ENCODE measurements at places on chromosomes 3 and 15.

- DNase-seq: no peak
These were observed 58.5 kb downstream of the TGFBR2 start for GRCh38 chr3:30664884-30665283.

DNA sequence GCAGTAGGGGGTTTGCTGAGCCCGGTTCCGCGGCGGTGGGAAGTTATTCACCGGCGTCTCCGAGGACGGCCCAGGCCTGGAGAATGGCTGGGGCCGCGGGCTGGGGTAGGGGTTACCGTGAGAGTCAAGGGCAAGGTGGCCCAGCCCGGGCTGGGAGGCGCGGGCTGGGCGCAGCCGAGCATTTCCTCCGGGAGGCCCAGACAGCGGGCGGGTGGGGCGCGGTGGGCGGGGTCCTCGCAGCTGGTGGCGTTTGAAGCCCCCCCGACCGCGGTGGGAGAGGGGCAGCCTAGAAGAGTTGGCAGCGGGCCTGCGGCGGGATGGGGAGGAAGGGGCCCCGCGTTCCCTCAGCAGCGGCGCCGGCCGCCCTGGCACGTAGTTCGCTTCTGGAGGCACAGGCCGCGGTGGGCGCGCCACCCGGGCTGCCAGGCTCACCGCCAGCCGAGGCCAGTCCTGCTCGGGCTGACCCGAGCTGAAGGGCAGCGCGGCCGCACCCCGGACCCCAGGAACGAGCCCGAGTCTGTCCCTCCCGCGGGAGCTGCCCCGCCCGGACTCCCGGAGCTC lies 960 bp upstream of the KLF13 start:
- DNase-seq: no peak

DNA sequence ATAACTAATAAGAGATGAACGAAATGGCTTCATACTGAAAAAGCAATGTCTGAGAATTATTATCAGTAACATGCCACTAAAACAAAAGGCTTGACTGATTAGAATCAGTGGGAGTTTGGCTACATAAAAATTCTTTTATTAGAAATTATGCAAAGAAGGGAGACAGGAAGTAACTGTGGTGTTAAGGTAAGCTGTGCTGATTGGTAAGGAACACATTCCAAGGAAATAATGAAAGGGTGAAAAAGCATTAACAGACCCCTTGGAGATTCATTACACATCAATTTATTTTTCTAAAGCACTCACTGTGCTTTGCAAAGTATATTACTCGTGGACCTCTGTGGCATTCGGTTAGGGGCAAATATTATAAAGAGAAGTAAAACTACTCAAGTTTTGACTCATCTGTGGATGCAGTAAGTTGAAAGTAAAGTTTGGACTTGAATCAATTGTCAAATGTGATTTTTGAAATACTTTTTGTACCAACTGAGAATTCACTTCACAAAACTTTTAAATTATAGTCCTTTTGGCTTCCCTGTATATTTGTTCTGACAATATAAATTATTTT lies 176.1 kb upstream of the ZPLD1 start:
- no peak for DNase-seq

DNA sequence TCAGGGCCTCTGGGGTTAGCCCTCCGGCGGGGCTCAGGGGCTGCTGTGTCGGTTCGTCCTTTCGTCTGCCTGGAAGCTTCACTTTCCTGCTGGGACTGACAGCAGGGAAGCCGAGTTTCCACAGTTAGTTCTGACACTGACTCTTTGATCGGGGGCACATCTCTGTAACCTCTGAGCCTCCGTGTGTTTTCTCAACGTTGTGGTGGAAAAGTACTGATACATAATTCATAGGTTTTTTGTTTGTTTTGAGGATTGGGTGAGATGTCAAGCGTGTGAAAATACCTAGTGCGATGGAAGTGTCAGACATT lies 481 bp downstream of the AP4E1 start:
- no peak for DNase-seq

DNA sequence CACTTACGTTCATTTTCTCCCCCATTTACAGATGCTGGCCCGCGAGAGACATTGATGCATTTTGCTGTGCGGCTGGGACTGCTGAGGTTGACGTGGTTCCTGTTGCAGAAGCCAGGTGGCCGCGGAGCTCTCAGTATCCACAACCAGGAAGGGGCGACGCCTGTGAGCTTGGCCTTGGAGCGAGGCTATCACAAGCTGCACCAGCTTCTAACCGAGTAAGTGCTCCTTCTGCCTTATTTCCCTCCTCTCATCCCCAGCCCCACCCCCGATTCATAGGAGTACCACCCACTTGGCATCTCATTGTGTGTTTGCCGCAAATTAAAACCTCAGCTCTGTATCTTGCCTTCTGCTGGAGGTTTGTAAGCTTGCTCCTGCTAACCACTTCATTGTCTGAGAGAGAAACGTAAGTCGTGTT lies 163.3 kb downstream of the AKAP13 start:
- DNase-seq: no peak

DNA sequence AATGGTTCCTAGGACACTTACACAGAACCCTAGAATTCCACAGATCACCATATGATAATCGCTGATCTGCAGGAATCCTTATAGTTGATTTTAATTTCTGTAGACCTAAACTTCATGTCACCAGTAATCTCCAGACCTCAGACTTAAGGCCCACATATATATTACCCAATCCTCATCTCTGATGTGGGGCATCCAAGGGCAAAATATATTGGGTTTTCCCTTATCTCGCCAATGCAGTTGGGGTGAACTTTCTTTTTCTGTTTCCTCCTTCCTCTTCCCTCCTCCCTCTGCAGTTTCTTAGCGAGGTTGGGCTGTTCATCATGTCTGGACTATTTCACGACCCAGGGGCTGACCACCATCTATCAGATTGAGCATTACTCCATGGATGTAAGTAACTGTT lies 230.2 kb downstream of the P3H2 start:
- DNase-seq: no peak

DNA sequence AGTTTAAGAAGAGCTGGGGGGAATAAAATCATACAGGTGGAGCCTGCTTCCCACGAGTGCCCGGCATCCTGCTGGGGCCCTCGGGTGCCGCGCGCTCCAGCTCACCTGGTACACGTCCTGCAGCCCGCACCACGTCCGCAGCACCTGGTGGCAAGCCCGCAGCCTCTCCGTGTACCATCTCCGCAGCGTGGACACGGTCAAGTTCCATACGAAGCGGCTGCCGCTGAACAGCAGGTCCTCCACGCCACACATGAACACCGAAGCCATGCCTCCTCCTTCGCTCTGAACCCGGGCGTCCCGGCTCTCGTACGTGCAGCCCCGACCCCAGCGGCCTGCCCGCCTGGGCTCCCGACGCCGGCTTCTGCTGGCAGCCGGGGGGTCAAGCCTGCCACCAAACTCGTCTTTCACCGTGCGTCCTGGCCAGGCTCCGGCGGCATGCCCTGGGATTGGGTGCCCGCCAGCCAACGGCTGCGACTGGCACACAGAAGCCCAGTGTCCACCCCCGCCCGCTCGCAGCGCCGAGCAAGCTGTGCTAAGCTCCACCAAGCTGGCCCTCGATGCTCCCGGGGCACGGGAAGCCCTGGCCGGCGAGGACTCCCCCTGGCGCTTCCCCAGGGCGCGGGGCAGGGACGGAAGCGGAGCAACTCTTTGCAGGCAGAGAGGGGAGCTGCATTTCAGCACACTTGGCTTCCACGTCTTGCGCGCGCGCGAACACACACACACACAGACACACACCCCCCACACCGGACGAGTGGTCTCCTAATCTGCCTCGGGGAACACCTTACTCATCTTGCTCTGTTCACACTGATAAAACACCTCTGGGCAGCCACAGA lies at the start of gene FRMD4B:
Gene FRMD4B (minus strand): TSS at position 366 of the 833 bp plus-strand sequence. CDS start 99 bp downstream, at position 267.
- no peak for DNase-seq

DNA sequence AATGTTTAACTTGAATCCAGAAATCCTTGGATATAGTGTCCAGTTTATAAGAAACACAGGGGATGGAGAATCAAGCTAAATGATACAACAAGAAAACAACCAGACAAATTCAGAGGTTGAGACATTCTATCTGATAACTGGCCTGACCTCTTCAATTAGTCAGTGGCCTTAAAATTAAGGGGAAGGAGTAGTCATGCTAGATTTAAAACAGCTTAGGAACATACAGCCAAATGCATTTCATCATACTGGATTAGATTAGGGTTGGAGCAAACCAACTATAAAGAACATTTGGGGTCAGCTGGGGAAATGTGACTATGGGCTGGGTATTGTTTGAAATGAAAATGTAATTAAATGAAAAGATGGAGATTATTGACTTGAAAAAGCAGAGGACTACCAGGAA lies 53.3 kb downstream of the PPARG start:
- no peak for DNase-seq

- DNase-seq: no peak
These were observed 11.1 kb downstream of the ALPK3 start for GRCh38 chr15:84828086-84828908.

DNA sequence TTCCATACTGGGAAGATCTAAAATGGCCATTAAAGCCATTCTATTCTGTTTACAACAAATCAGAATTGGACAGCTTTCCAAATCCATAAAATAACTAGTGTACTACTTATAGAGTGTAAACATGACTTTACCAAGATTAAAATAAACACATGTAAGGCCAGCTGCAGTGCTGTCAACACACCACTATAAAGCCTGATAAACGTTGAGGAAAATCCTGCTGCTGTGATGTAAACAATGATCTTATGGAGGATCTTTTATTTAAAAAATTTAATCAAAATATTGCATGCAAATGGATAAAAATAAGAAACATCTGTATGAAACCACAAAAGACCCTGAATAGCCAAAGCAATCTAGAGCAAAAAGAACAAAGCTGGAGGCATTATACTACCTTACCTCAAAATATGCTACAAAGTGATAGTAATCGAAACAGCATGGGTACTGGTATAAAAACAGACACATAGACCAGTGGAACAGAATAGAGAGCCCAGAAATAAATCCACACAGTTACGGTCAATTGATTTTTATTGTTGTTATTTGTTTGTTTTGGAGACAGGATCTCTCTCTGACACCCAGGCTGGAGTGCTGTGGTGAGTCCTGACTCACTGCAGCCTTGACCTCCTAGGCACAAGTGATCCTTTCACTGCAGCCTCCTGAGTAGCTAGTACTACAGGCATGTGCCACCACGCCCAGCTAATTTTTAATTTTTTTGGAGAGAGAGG lies 428.8 kb upstream of the C2CD4B start:
- DNase-seq: no peak

GRCh38 chr3:129534428-129535027 lies 6.1 kb downstream of the RHO start:
- DNase-seq: no peak

Measured in stimulated activated CD8-positive, alpha-beta memory T cell treated with anti-CD3 and anti-CD28 coated beads, Interleukin-7, amount 100 ng/mL, for 1 hour (primary cell).